ENCODE measurements at places on chromosomes 13 and 19.

GRCh38 chr13:45280751-45281634 is 60.0 kb downstream of the TPT1 start:
- peak; percentile 34 for DNase-seq

GRCh38 chr13:37412241-37412921 is 186.2 kb downstream of the POSTN start:
- no peak for DNase-seq

DNA sequence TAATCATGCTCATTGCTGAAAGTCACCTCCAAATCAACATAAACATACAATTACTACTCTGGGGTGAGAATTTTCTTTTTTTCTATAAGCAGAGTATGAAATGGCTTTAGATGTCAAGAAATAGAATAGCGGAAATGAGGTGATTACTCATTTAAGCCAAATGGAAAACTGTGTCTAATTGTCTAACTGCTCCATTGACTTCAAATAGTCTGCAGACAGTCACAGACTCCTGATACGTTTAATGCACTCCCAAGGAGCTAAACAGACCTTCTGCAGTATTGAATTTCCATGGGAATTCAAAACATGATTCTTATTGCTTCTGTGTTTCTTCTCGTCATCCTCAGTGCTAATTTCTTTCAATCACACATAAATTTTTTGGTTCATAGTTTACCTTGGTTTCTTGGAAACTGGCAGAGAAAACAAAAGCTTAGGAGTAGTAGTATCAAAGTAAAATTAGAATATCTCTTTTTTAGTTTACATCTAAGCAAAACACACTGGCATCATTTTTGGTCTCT is 865.2 kb upstream of the SLC10A2 start:
- no peak for DNase-seq

GRCh38 chr19:35315883-35316282 is 13.1 kb upstream of the CD22 start:
- DNase-seq: no peak

- DNase-seq: no peak
Measured at GRCh38 chr19:5115771-5116202, 146.9 kb downstream of the KDM4B start.

GRCh38 chr13:111640006-111640405 is 319.6 kb downstream of the TEX29 start:
- no peak for DNase-seq

DNA sequence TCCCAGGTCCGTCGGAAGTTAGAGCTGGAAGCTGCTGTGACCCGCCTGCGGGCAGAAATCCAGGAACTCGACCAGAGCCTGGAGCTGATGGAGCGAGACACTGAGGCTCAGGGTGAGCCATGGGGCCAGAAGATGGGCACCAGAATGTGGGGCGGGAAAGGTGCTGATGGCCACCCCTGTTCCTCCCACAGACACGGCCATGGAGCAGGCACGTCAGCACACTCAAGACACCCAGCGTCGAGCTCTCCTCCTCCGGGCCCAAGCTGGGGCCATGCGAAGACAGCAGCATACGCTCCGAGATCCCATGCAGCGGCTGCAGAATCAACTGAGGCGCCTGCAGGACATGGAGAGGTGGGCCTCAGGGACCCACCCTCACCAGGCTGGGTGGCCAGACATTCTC is 2.5 kb downstream of the HAUS5 start:
- no peak for DNase-seq

DNA sequence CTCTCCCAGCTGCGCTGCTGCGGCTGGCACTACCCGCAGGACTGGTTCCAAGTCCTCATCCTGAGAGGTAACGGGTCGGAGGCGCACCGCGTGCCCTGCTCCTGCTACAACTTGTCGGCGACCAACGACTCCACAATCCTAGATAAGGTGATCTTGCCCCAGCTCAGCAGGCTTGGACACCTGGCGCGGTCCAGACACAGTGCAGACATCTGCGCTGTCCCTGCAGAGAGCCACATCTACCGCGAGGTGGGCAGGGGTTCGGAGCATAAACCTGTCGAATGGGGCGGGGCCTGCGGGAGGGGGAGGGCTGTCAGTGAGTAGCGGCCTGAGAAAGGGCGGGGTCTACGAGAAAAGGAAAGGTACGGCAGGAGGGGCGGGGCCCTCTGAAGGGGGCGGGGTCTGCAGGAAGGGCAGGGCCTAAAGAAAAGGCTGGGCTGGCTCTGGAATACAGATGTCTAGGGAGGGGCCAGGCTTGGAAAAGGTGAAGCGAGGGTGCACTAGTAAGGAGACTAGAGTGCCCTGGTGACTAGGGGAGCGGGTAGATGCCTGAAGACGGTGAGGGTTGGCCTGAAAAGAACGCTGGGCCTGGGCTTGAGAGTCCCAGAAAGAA is 3.6 kb downstream of the CD37 start:
- no peak for DNase-seq

DNA sequence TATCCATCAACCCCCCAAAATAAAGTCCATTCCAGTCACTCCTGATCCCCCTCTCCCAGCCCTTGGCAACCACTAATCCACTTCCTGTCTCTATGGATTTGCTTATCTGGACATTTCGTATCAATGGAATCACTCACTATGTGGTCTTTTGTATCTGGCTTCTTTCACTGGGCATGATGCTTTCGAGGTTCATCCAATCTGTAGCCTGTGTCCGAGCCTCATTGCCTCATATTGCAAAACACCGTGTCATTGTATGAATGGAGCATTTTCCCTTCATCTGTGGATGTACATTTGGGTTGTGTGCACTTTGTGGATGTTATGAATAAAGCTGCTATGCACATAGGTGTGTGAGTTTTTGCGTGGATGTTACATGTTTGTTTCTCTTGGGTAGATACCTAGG is 1.4 kb upstream of the FZR1 start:
- no peak for DNase-seq

DNA sequence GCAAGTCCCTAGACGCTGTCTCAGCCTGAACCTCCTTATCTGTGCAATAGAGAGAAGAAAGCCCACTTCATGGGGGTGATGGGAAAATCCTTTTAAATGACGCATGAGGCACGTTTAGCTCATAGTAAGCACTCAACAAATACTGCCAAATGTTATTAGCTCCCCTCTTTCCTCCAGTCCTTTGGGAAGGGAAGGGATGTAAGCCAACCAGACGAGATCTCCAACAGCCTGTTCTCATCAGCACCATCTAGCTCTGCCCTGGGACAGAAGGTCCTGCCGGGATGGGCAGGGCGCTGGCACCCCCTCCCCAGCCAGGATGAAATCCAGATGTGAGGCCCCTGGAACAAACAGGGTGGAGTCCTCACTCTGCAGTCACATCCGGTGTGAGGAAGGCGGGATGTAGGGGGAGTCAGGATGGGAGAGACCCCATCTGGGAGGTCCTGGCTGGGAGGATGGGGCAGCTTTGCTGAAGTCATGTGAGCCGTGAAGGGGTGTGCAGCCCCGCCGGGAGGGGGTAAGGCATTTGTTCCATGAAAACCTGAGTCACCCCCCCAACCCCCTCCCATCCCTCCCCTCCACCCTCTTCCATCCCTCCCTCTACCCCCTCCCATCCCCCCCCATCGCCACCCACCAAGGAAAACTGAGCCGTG is 4.6 kb downstream of the S1PR2 start:
- DNase-seq: no peak

- no peak for DNase-seq
Measured at GRCh38 chr13:80828759-80829158, 487.8 kb upstream of the SPRY2 start.

DNA sequence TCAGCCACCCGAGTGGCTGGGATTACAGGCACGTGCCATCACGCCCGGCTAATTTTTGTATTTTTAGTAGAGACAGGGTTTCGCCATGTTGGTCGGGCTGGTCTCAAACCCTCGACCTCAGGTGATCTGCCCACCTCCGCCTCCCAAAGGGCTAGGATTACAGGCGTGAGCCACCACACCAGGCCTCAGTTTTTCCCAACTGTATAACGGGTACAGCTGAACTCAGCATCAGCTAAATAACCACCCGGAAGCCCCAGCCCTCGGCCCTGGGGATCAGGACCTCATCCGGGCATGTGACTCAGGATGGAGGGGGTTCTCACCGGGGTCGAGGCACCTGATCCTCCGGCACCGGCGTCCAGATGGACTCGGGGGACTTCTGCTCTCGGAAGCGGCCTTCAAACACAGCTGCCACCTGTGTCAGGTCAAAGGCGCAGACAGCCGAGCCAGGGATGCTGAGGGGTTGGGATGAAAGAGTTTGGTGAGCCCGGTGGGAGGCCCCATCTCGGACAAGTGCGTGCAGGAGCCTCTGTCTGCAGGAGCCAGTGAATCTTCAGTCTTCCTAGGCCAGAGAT is 8.9 kb downstream of the SEMA6B start:
- DNase-seq: no peak

GRCh38 chr19:3194106-3195087 is 8.7 kb downstream of the NCLN start:
- no peak for DNase-seq

- no peak for DNase-seq
Measured at GRCh38 chr13:80428349-80429096, 87.6 kb upstream of the SPRY2 start.

GRCh38 chr19:2503521-2504109 is 27.7 kb downstream of the GADD45B start:
- DNase-seq: peak; percentile 87

DNA sequence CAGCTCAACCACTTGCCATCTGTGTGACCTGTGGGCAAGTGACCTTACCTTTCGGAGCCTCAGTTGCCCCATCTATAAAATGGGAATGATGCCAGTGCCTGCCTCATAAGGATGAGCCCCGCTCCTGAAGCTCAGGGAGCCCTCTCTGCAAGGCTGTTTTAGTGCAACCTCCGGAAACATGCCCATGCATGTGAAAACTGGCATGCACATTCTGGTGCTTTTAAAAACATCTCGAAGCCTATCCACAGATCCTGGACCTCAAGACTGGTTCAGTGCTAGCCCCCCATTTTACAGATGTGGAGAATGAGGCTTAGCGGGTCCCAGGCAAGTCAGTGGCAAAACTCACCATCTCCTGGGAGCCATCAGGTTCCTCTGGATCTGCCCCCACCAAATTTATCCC is 5.6 kb downstream of the CADM4 start:
- no peak for DNase-seq

DNA sequence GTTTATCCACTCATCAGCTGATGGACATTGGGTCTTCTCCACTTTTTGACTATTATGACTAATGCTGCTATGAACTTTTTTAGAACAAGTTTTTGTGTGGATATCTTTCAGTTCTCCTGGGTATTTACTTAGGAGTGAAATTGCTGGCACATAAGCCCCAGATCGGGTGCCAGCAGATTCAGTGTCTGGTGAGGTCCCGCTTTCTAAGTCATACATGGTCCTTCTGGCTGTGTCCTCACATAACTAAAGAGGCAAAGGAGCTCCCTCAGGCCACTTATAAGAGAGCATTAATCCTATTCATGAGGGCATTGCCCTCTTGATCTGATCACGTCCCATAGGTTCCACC is 600 bp upstream of the ZNF226 start:
- no peak for DNase-seq

- peak; percentile 60 for DNase-seq
Measured at GRCh38 chr19:18307271-18307681, 15.6 kb downstream of the LSM4 start.

DNA sequence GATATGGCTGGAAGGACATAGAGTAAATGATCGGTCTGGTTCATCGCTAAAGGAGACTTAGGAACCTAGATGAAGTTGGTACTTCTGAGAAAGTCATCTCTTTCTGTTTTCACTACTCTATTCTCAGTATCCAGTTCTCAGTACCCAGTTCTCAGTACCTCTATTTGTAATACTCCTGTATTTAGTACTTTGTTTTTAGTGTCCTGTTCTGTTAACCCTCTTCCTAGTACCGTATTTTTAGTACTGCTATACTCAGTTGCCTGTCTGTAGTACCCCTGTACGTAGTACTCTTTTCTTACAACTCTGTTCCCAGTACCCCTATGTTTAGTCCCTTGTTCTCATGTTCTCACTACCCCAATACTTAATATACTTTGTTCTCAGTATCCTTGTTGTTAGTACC is 1.2 kb downstream of the RFXAP start:
- peak; percentile 30 for DNase-seq

- DNase-seq: no peak
Measured at GRCh38 chr13:23380534-23380933, 53.0 kb downstream of the SACS start.

- no peak for DNase-seq
Measured at GRCh38 chr13:86992251-86992650, 678.9 kb upstream of the SLITRK5 start.

DNA sequence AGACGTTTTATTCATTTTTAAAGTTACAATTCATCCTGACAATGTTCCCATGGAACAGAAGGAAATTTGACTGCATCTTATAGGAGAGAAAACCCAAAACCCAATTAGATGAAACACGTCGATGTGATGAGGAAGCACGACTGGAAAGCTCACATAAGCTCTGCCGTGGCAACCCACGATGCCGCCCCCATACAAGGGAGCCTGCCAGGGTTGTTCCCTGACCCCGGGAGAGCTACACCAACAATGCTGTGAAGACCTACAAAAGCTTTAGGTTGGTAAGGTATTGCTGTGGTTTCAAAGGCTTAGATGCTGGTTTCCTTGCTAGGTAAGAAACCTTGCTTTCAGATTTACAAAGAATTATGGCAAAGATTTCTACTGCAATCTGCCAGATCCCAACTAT is 393.1 kb downstream of the KLF12 start:
- no peak for DNase-seq

DNA sequence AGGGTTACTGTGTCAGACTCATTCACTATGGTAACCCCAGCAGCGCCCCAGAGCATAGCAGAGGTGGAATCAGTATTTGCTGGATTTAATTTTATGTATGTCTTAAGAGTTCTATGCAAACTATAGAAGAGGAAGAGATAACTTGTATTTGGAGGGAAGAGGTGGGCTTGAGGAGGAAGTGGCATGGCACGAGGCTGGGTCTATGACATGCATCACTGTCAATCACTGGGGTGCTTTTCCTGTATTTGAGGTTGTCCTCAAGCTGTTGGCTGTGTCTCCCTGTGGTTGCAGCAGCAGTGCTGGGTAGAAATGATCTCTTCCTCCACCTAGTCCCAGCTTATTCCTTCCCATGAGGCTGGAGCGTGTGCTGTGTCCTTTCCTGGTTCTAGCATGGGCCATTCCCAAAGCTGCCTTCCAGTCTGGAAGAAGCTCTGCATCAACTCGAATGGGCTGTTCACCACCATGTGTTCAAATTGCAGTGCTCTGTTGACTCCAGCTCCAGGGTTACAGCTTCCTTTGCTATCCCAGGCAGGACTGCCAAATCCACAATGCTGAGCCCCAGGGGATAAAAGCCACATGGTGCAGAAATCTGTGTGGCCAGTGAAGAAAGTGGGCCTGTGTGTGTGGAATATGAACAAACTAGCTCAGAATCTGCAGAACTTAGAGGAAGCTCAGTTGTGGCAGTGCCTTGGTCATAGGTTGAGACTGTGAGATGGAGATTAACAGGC is 73.1 kb upstream of the MTIF3 start:
- DNase-seq: no peak

DNA sequence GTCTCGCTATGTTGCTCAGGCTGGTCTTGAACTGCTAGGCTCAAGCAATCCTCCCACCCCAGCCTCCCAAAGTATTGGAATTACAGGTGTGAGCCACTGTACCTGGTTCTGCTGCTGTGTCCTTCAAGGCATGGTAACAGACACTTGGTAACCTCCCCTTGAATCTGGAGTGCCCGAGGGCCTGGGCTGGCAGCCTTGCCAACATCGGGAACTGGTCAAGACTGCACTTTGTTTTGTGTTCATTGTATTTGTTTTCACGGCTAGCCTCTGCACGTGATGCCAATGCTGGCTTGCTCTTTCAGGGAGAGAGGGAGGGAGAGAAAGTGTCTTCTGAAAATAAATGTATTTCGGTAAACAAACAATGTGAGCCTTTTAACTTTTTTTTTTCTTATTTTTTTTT is 12.0 kb downstream of the CERS4 start:
- no peak for DNase-seq

GRCh38 chr19:19382118-19382517 is 23.4 kb upstream of the GATAD2A start:
- no peak for DNase-seq

All from CD4-positive, alpha-beta T cell treated with Interleukin-2 at 100 ng/mL for 4 hours (primary cell).